ENCODE measurements at places on chromosomes 3 and 15.
A peak's percentile ranks its signal among the peaks of the same experiment; 100 is the strongest.

- no peak for DNase-seq
These were observed at the start of gene GPR27 for GRCh38 chr3:71753701-71754609. TSS of gene GPR27 (plus strand) at chr3:71753855. CDS start at chr3:71754050, 195 bp downstream.

GRCh38 chr3:61793521-61793920 lies 232.2 kb downstream of the PTPRG start:
- DNase-seq = no peak

GRCh38 chr3:102483556-102483955 lies 48.7 kb downstream of the ZPLD1 start:
- DNase-seq = no peak

DNA sequence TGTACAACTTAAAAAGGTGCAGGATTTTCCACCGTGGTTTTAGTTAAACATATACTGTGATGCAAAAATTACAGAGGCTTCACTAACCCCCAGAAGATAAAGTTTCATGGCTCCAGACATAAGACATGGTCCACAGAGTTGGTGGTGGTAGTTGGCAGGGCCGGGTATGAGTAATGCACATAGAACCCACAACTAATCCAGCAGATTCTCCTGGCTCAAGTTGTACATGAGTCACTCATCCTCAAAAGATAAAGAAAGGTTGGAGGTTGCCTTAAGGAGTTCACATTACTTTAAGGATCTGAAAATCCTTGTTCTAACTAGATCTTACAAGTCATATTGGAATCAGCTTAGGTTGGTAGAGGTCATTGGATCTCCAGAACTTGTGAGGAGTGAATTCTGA lies 98.3 kb upstream of the ZBTB20 start:
- peak; percentile 21 for DNase-seq

- DNase-seq = no peak
These were observed 82.5 kb downstream of the DCLK3 start for GRCh38 chr3:36681867-36682266.

GRCh38 chr3:193317682-193318300 lies 60.8 kb downstream of the ATP13A5 start:
- no peak for DNase-seq
